Esophagus mucosa (tissue), 1 donor: ENCODE measurements at places on chromosomes 16 and 17. TPM values are rescaled to one million over a fixed set of nuclear protein-coding genes. Genes with fewer than 3 reads are reported as not detected.

DNA sequence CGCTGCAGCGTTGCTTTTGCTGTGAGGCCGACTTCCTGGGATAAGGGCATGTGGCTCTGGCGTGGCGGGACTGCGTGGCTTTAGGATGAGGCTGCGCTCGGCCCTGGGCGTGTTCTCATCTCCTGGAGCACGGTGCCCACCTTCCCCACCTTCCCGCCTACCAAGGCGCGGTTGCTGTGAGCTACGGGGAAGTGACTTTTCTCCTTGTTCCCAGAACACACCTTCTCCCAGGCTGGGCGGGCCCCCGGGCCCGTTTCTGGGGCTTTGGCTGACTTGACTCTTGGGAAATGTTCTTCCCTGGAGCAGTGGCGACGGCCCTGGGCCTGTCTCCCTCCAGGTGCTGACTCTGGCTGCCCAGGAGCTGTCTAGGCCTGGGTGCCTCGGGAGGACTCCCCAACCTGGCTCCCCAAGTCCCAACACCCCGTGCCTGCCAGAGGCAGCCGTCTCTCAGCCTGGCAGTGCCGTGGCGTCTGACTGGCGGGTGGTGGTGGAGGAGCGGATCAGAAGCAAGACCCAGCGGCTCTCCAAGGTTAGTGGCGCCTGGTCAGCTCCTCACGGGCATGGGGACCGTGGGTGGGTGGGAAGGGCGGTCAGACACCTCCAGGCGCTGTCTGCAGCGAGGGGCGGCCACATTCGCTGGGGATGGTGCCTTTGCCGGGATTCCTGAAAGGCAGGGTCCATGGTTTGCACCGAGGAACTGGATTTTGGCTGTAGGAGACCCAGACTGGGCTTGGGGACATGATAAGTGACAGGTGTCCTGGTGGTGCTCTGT lies 12.1 kb downstream of the TELO2 start:
- ATAC-seq, result no peak

ITGA2B gene
- 0.68 TPM for total RNA-seq

DNA sequence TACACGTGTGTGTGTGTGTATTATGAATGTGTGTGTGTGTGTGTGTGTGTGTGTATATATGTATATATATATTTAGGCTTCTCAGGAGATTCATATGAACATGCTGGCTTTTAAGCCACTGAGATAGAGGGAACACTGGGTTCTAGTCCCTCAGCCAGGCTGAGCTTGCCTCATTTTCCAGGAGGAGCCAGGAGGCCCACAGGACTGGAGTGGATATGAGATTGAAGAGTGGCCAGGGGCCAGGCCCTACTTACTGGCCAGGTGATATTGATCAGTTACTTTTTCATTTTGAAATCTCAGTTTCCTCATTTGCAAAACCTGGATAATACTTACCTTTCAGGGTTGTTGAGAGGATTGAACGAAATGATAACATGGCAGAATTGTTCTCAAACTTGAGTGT lies 5.8 kb downstream of the PCTP start:
- no peak for ATAC-seq

USP43 gene
- 8.8 TPM for total RNA-seq

- ATAC-seq, result peak; percentile 17
Measured at GRCh38 chr17:29583324-29584248, 5.9 kb downstream of the GIT1 start.

DNA sequence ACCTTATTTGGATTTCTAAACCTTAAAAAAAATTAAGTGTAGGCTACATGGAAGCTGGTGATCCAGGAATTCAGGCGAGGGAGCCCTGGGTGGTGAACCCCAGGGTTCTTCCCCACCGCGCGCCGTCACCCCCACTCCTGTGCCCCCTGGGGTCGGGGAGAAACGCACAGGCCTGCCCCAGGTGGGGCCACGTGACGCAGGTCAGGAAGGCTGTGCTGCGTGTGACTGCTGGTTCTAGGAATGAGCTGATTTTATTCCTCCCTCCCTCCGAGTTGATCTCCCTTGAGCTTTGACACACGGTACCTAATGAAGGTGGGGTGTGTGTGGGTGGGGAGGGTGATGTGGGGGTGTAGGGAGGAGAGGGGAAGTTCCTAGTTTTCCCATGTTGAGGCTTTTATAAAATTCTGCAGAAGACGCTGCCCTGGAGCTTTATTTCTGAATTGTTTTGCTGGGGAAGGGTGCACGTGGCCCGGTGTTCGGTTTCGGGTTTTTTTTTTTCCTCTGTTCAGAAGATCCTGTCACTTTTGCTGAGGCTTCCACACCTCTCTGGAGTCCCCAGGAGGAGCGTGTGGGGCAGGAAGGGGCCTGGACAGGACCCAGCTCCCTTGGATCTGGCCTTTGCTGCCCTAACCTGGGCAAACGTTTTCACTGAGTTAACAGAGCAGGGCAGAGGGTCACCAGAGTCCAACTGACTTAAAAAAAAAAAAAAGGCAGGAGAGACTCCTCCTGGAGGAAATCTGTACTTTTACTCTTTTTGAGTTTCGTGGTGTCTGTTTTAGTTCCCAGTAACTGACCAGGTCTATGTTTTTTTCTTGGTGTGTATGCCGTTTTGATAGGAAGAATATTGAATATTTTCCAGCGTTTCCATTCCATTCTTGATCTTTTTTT lies 55.8 kb upstream of the GSE1 start:
- ATAC-seq, result peak; percentile 32
